ENCODE measurements at places on chromosomes 2 and 18. TPM values are rescaled to one million over a fixed set of nuclear protein-coding genes. Genes with fewer than 3 reads are reported as not detected.
A peak's percentile ranks its signal among the peaks of the same experiment; 100 is the strongest.

The ERICH2 gene
- not detected for total RNA-seq

The SNTG2 gene
- 1.0 TPM for total RNA-seq

GRCh38 chr2:126771094-126771493, 115.1 kb downstream of the GYPC start:
- no peaks in the 10 kb centered on the region for H3K36me3 ChIP-seq
- no peak overlapping the region for H3K4me3 ChIP-seq
- peaks cover 17% of the 10 kb centered on the region for H3K4me1 ChIP-seq
- H3K27ac ChIP-seq, result no peak overlapping the region
- DNase-seq, result no peak

DNA sequence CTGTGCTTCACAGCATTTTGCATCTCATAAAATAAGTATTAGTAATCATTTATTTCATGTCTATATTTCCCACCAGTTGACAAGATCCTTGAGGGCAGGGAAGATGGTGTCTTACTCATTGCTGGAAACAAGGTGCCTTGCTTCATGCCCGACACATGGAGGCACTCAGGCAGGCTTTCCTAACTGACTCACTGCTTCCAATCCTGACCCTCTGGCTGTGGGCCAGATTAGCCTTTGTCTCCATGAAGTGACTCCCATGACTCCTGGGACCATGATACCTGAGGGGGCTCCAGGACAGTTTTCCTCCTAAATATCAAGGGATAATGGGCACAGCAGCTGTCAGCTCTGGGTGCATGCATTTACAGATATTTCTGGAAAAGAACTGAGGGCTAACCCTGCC, 275.1 kb downstream of the AGPS start:
- DNase-seq, result no peak
- no peaks in the 10 kb centered on the region for H3K36me3 ChIP-seq
- H3K4me1 ChIP-seq, result peaks cover 8% of the 10 kb centered on the region
- no peak overlapping the region for H3K27ac ChIP-seq
- H3K27me3 ChIP-seq, result peaks cover 8% of the 10 kb centered on the region
- no peak overlapping the region for H3K4me3 ChIP-seq

DNA sequence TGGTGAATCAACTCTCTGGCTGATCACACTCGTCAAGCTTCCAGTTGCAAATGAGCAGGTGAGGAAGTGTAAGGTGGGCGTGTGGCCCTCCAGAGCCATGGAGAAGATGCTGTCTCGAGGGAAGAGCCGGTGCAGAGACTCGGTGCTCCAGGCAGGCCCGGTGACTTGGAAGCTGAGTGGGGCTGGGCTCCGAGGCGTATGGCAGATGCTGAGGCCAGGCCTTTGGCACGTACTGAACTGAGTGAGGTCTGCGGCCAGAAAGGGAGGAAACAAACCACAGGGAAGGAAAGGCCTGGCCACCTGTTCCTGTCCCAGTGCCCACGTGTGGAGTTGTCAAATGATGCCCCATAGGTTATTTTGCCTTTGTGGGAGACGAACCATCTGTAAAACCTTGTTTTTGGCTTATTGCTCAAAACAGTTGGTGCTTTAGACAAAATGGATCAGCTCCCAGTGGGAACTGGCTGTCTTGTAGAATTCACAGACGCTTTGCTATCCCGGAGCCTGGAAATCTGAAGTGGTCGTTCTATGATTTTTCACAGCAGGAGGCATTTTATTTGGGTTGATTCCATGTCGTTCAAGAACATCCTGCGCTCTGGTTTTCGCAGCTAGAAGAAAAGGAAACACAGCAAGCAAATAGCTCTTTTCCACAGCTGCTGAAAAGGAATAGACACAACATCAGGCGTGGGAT, 117.5 kb upstream of the TMEM18 start:
- H3K27ac ChIP-seq, result no peak overlapping the region
- no peaks in the 10 kb centered on the region for H3K4me1 ChIP-seq
- no peaks in the 10 kb centered on the region for H3K36me3 ChIP-seq
- no peak for DNase-seq

DNA sequence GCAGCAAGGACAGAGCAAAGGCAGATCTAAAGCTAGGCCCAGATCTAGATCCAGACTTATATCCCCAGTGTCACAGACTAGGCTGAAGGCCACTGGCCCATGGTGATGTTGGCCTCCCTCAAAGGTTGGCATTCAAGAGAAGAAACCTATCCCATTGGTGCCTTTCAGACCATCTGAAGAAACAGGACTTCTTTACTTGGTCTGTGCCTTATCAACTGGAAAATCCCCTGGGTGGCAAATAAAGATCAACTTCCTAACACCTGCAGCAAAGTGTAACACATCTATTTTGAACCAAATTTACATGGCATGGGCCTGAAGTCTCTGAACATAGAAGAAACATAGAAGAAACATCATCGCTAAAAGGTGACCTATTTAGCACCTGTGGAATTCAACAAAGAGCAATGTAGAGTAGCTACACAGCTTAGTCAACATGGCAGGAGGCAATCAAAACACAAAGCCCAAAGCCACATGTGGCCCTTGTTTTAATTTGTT, 35.8 kb downstream of the METTL4 start:
- no peak overlapping the region for H3K27ac ChIP-seq
- no peak for DNase-seq
- no peaks in the 10 kb centered on the region for H3K4me1 ChIP-seq

- H3K27ac ChIP-seq, result no peak overlapping the region
- H3K4me1 ChIP-seq, result no peaks in the 10 kb centered on the region
- H3K36me3 ChIP-seq, result no peaks in the 10 kb centered on the region
- no peak overlapping the region for H3K4me3 ChIP-seq
- peaks cover 1% of the 10 kb centered on the region for H3K27me3 ChIP-seq
Observed at GRCh38 chr2:86283411-86284030, 53.9 kb downstream of the REEP1 start.

The PAIP2B gene
- 3.2 TPM for total RNA-seq

The XIRP2 gene
- not detected for total RNA-seq

DNA sequence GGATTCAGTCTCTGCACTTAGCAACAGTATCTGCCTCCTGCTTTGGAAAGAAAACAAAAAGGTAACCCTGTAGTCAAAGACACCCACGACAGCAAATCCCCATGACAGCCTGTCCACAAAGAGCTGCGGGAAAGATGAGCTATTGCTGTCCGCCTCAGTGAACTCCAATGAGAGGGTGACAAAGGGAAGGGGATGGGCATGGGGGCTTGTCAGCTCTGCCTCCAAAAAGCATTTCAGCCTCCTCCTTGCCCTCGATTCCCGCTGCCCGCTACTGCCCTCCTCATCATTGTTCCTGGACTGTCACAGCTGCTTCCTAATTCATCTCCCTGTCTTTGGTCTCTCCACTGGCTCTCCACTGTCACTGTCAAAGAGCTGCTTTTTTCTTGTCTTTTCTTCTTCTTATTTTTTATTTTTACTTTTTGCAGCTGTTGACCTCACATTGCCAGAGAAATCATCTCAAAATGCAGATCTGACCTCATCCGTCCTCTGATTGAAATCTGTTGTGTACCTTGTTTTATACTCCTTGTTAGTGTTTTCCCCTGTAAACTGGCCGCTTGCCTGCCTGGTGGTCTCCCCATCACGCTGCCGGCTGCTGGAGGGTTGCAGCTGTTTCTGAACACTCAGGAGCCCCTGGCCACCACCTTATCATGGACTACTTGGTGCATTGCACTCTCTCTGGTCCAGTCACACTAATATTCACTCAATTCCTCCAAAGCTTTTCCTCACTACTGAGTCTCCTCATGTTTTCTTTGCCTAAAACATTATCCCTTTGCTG, 7.9 kb upstream of the E2F6 start:
- H3K36me3 ChIP-seq, result no peaks in the 10 kb centered on the region
- H3K27ac ChIP-seq, result no peak overlapping the region
- no peak for DNase-seq
- H3K4me3 ChIP-seq, result no peak overlapping the region
- no peaks in the 10 kb centered on the region for H3K27me3 ChIP-seq

The VPS4B gene
- 30.1 TPM for total RNA-seq

DNA sequence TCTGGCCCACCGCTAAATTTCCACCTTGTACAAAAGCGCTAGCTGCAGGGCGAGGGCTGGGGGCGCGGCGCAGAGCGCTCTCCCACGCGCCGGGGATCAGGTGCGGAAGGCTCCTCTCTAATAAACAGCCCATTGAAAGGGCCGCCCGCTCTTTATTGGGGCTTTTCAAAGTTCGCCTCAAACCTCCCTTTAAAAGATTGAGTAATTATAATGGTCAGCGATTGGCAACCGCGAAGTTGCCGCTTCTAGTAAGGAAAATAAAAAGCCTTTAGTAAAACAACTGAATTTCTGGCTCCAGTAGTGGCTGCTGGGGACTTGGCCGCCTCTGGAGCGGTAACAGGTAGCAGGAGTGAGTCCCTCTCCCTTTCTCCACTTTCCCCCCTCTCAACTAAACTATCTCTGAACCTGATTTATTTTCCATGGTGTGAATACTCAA, 755 bp downstream of the NEUROD1 start:
- peaks cover 78% of the 10 kb centered on the region for H3K27me3 ChIP-seq
- peaks cover 47% of the 10 kb centered on the region for H3K4me1 ChIP-seq
- no peak for DNase-seq
- peak overlapping the region; percentile 30 for H3K4me3 ChIP-seq
- peaks cover 6% of the 10 kb centered on the region for H3K36me3 ChIP-seq

DNA sequence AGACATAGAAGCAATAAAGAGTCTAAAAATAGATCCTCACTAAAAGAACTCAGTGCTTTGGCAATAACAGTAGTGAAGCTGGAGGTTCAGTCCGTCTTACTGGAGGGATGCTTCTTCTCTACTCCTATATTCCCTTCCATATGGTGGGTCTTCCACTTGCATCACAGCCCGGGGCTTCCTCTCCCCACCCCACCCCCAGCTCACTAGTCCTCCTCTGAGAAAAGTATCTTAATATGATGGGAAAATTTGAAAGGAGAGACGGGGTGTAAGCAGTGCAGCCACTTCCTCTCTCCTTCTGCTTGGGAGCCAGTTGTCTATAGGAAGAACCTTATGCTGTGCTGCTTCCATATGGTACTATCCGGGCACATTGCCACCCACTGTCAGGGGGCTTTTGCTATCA, 57.2 kb upstream of the SPOPL start:
- no peaks in the 10 kb centered on the region for H3K36me3 ChIP-seq
- no peaks in the 10 kb centered on the region for H3K4me1 ChIP-seq
- peaks cover 6% of the 10 kb centered on the region for H3K27me3 ChIP-seq
- no peak overlapping the region for H3K27ac ChIP-seq
- DNase-seq, result no peak

The DSG2 gene
- total RNA-seq, result 0.49 TPM
